Fibroblast of skin of scalp (primary cell): ENCODE measurements at places on chromosomes 12 and 14.

DNA sequence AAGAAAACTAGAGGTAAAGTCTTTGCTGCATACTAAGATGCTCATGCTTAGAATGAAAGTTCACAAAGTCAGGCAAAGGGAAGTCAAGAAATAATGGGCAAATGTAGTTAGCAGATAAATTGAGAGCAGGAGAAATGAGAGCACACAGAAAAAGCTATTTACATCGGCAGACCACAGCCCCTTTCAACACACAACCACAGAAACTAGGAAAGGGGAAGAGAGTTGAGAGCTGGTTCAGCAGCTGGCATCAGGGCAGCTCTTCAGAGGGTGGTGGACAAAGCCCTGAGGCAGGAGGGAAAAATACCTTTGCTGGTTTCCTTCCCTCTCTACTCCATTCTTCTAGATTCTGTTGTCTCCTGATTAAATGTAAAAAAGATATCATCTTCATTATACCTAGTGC, 95.4 kb upstream of the ANO4 start:
- no peak for DNase-seq

- peak; percentile 26 for DNase-seq
Measured at GRCh38 chr12:16012117-16012516, 101.0 kb downstream of the DERA start.

DNA sequence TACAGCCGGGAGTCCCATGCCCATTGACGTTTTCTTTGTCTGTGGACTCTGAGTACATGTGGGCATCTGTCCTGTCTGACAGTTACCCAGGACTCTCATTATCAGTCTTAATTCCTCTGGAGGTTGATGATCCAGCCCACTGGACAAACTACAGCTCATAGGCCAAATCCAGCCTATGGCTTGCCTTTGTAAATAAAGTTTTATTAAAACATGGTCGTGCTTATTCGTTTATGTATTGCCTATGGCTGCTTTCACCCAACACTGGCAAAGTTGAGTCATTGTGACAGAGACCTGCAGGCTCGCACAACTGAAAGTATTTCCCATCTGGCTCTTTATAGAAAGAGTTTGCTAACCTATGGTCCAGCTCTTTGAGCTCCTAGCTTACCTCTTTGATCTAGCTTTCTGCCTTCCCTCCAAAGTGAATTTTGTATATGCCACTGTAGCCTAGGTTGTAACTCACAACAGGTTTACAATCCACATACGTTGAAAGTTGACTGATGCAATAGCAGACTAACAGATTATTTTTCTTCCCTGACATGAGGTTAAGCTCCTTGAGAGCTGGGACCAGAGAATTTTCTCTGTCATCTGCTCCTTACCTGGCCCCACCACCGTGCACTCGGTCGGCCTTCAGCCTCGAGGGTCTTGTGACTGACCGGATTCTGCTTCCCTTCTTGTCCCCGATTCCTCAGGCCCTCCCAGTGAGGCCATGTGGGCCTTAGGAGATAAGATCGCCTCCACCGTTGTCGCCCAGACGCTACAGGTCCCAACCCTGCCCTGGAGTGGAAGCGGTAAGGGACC, 57.3 kb downstream of the ACACB start:
- DNase-seq: no peak

GRCh38 chr12:54588110-54588889, at the start of gene PPP1R1A:
TSS of gene PPP1R1A (minus strand) at chr12:54588659. CDS start at chr12:54588488, 171 bp downstream.
- no peak for DNase-seq

DNA sequence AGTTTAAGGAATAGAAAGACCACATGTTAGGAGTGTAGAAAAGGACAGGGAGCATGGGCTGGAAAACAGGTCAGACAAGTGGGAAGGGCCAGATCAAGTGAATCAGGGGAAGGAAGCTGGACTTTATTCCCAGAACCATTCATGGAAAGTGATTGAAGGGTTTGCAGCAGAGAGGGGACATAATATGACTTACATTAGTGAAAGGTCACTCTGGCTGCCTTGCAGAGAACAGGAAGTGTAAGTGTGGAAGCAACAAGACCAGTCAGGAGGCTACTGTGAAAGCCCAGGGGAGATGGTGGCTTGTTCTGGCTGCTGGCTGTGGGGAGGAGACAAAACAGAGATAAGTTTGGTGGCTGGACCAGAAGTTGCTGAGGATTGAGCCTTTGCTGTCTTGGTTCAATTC, 69.1 kb downstream of the VCPKMT start:
- DNase-seq: no peak

- no peak for DNase-seq
Measured at GRCh38 chr12:30134229-30134628, 350.5 kb upstream of the TMTC1 start.

- peak; percentile 50 for DNase-seq
Measured at GRCh38 chr14:69901113-69901951, 22.1 kb downstream of the SMOC1 start.

DNA sequence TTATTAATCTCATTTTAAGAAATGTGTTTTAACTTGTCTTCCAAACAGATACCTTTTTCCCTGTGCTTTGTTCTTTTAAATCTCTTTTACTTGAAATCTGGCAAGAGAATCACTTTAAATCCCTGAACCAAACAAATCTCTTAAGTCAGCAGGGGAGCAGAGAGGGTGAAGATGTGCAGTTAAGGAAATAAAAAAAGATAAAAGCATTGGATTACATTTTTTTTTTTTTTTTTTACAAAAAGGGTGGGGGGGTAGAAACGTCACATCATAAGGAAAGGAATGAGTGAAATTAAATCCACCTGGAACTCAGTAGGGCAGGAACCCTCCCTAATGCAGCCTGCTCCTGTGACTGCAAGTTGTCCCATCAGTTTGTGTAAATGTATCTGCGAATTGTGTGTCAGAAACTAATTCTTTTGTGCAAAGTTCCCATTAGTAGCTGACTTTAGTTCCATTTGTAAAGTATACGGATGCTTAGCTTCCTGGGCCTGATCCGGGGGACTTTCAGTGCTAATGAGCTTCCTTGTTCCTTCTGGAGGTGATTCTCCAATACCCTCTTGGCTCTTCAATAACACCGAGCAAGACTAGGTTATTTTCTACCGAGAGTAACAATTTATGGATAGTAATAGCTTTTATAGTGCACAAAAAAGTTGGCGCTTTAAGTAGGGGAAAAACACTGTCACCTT, 1.5 kb downstream of the TTC6 start:
- no peak for DNase-seq

GRCh38 chr12:91422127-91422526, 239.5 kb upstream of the DCN start:
- no peak for DNase-seq

DNA sequence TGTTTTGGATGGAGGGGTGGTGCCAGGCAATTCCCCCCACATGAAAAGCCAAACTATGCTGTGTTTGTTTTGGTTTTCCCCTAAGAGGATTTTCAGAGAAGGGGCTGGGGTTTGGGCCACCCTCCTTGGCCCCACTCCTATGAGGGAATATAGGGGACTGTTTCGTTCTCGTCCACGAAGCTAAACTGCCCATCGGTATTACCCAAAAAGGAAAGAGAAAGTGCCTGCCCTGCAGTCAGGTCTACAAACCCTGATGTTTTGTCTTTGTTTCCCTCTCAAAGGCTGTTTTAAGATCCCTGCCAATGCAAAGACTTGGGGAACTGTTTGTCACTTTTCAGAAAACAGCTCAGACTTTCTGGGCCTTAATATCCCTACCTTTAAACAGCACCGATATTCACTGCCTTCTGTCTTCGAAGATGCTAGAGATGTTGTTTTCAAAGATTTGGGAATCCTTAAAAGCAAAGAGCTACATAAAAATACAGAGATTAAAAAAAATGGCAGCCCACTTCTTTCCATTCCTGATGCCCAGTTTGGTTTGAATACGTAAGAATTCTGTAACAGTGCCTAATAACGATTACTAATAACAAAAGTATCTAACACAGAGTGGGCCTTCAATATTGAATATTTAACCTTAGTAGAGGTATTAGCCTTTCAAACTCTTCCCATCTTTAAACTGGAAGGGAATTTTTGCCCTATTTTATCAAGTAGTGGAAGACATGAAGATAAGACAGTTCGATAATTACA, 518.4 kb downstream of the MED13L start:
- no peak for DNase-seq

GRCh38 chr12:109605016-109605415, 31.4 kb downstream of the MVK start:
- DNase-seq: no peak

DNA sequence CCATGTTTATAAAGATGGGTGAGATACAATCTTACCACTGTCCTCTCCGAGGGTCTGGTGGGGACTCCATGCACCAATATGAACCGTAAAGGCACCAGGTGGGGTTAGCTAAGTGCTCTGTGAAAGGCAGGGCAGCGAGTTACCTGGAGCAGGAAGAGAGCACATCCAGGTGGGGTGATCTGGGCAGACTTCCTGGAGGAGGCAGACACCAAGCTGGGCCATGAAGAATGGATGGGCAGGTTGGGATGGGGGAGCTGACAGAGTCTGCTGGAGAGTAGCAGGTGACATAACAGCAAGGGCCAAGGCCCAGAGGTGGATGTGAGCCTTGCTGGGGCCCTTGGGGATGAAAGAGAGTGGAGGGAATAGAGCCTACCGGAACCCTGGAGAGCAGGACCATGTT, 45.9 kb downstream of the RIN3 start:
- no peak for DNase-seq

GRCh38 chr14:104600141-104600643, 4.4 kb downstream of the TMEM179 start:
- DNase-seq: peak; percentile 8

DNA sequence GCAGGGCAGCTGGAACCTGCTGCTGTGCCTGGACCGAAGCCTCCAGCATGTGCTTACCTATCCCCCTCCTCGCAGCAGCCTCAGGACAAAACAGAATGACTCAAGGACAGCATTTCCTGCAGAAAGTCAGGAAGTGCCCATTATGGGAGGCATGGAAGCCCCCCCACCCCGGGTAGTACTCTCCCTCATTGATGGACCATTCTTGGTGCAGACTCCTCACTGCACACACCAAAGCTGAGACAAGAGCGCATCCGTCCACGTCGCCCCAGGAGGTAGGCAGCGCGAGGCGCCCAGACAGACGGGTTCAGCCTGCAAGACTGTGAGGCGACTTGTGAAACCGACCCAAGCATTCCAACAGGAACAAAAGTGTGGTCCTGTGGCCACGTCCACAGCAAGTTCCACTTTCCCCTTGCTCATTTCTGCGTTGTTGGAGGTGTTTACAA, 243.9 kb upstream of the ATXN7L3B start:
- DNase-seq: no peak

DNA sequence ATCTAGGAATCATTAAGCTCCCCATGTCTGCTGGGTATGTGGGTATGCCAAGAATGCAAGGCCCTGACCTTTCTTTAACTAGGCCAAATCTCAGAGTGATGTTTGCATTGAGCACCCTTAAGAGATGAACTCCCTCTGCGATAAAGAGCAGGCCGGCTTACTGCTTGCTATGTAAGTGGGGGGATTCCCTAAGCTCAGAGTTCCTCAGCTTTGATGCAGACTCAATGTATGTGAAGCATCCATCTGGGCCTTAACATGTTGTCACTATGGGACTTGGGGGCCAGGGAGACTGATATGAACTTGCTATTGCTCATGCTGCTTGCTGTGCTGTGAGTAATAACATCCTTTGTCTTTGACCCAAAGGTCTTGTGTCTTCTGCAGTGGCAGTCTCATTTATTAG, 149.7 kb downstream of the C12orf75 start:
- DNase-seq: peak; percentile 65

DNA sequence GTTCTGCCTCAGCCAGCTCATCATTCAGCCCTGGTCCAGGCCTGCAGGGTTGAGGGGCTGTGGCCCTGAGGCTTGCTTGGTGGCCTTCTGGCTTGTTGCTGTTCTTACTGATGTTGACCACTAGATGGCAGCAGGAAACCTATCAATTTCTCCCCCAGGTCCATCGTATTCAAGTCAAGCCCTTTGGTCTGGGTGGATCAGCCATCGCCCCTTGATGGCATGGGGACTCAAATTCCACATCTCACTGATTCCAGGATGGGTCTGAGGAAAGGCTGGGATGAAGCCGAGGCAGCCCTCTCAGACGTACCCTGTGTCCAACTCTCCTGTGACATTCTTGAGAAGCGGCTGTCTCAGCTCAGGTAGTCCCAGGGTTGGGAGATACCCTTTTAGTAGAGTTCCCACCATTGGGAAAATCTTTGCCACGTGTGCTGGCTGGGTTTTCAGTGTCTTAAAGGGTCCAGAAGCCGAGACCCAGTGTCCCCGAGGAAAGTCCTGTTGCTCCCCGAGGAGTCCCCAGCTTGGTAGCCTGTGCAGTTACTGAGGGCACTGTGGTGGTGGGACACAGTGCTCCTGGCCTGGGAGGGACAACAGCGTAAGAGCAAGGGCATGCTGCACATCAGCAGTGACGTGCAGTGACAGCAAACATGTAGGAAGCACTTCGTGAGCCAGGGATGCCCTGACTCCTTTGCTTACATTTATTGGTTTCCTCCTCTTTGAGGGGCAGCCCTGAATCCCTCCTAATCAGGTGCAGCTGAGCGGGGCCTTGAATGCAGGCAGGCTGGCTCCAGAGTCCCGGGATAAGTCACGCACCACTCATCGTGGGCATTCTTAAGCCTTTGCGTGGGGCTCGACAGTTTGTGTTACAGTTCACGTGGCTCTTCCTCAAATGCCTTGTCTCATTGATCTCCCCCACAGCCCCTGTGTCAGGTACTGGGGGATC, 58.6 kb downstream of the TSPAN9 start:
- peak; percentile 78 for DNase-seq

DNA sequence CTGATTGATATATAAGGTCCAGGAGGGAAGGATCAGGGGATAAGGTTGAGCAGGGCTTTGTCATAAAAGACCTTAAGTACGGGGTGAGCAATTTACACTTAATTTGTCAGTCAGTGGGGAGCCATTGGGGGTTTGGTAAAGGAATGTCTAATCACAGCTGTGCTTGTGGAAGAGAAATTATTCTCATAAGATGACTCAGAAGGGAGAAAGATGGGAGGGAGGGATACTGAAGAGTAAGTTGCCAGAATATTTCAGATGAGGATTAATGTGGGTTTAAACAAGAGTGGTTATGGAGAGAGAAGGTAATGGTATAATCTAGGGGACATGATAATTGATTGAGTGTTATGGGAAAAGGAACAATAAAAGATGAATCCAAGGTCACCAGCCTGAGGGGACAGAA, 500.1 kb upstream of the CCDC196 start:
- DNase-seq: peak; percentile 45

DNA sequence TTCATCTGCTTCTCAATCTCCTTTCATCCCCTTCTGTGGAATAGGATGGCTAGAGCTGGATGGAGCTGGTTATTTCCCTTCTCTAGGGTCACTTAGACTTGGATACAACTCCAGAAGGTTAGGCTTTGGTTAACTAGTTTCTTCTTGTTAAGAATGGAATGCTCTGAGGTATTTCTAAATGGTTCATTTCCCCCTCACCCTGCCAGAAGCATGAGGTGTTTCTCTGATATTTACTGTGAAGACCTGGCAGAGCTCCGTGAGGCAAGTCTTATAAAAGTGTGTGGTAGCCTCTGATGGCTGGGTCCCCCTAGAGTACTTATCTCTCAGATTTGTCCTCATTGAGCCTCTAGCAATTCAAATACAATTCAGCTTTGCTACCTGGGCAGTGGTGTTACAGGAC, 207.9 kb downstream of the SLC16A7 start:
- no peak for DNase-seq
